Fibroblast of lung (primary cell): ENCODE measurements at places on chromosomes 16 and 17.
A peak's percentile ranks its signal among the peaks of the same experiment; 100 is the strongest.

GRCh38 chr16:46729326-46729995 lies 18.7 kb downstream of the MYLK3 start:
- DNase-seq, result no peak

DNA sequence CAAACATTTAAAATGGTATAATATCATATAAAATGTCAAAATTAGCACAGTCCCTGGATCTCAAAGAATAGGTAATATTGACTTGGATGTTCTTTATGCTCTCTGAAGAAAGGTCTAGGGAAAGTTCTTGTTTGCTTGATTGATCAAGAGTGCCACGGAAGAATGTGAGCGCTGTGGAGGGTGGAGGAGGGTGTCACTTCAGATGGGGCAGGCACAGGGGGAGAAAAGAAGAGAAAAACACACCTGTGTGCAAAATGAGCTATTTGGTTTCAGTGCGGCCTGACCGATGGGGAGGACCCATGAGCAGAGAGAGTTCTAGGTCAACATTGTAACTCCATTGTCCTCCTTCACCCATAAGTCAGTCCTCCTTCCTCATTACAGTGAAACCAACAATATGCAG lies 8.8 kb upstream of the VPS4A start:
- no peak for DNase-seq

DNA sequence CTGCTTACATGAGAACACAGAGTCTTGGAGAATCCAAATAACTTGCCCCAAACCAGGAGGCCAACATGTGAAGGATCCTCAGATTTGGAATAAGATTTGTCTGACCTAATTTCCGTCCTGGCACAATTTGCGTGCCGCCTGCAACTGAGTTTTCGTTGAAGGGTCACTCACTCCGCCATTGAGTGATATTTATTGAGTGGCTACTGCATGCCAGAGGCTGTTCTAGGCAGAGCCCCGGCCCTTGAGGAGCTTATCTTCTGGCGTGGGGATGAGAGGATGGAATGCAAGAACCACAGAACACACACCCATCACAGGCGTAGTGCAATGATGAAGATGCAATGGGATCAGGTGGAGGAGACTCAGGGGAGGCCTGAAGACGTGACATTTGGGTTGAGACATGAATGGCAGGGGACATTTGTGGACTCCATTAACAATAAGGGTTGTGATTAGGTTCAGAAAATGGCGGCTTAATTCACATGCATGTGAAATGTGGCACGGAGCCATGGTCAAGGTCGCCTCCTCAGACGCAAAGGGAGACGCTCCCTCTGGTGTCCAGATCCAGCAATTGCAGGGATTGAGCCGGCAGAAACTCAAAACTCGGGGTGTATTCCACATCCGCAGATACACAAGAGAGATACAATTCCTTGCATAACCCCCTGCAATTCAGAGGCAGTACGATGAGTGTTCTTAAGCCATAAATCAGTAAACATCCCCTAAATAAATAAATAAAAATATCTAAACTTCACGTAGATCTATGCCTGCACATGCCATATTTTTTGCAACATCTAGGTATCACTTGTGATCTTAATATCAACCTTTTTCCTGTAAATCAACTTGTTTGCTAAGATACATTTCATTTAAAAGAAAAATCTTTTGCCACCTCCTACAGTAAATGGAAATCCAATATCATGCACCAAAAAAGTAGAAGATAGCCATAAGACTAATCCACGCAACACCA lies 57.9 kb upstream of the CACNG4 start:
- peak; percentile 70 for DNase-seq

DNA sequence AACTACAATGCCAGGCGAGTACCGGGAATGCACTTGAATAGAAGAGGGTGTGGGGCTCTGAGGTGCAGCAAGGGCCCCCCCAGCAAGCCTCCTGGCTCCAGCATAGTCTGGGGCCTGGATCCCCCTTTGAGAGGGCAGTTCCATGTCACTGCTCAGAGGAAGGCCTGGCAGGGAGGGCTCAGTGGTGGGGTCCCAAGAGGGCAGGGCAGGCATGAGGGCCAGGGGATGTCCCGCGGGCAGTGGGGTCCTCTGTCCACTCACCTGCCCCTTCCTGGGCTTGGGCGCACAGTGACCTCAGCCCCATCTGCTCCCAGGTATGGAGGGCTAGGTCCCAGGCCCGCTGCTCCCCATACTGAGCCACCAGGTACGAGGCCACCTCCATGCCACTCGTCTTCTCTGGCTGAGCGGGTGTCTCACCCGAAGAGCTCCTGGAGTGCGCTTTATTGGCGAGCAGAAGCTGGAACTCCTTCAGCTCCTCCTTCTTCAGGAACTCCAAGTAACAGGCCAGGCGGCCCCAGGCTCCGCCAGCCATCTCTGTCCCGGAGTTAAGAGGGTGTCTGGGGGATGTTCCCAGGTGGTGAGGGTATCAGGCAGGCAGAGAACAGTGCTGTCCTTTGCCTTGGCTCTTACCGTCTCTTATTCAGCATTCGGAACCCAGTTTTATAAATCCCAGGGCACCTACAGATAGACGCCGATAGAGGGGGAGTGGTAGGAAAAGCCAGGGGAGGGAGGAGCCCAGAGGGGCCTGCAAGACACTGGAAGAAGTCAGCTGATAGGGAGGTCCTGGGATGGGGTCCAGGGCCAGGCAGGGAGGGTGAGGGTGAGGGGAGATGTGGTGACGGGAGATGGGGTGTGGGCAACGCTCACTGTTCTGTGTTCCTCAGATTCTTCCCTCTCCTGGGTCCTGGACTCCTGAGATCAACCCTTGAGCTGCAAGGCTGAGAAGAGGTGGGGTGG lies 605 bp downstream of the NLRP1 start:
- no peak for DNase-seq

DNA sequence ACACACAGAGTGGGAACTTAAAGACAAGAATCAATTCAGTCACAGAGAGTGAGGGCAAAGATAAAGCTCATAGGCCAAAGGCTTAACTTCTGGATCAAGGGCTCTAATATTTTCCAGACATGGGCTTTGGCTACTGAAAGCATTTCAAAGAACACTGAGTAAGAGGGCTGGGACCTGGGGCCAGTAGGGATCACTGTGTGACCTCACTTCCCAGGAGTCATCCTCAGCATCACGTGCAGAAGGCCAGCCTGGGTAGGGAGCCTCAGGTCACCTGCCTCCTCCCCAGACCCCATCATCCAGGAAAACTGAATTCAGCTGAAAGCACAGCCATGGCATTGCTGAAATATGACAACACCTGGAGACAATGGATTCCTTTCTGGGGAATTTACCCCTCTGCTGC lies 163.5 kb downstream of the RAB11FIP4 start:
- DNase-seq, result no peak

- no peak for DNase-seq
These were observed 98.6 kb downstream of the USP22 start for GRCh38 chr17:20944014-20944865.
